NCI-H187 (cell line): ENCODE measurements at places on chromosomes 4 and X.
A peak's percentile ranks its signal among the peaks of the same experiment; 100 is the strongest.

GRCh38 chr4:86934771-86935565 lies at the start of gene AFF1:
Gene AFF1, plus strand, starts transcription at chr4:86935011. Its CDS starts 13,523 bp downstream, at chr4:86948534.
- peak; percentile 88 for DNase-seq

GRCh38 chr4:75881476-75881875 lies 20.8 kb downstream of the PPEF2 start:
- no peak for DNase-seq

DNA sequence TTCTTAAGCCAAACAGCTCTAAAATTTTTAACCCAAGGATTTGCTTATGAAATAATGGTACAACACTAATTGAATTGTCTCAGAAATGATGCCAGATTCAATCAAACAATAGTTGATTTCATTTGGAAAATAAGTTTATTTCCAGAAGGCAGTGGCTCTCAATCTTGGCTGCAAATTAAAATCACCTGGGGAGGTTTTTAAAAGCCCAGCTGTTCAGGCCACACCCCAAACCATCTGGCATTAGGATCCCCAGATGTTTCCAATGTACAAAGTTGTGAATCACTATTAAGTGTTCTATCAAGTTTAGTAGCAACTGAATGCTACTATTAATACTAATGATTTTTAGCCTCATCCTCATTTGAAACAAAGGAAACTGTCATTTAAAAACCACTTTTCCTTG lies 22.2 kb downstream of the TMEM184C start:
- no peak for DNase-seq

DNA sequence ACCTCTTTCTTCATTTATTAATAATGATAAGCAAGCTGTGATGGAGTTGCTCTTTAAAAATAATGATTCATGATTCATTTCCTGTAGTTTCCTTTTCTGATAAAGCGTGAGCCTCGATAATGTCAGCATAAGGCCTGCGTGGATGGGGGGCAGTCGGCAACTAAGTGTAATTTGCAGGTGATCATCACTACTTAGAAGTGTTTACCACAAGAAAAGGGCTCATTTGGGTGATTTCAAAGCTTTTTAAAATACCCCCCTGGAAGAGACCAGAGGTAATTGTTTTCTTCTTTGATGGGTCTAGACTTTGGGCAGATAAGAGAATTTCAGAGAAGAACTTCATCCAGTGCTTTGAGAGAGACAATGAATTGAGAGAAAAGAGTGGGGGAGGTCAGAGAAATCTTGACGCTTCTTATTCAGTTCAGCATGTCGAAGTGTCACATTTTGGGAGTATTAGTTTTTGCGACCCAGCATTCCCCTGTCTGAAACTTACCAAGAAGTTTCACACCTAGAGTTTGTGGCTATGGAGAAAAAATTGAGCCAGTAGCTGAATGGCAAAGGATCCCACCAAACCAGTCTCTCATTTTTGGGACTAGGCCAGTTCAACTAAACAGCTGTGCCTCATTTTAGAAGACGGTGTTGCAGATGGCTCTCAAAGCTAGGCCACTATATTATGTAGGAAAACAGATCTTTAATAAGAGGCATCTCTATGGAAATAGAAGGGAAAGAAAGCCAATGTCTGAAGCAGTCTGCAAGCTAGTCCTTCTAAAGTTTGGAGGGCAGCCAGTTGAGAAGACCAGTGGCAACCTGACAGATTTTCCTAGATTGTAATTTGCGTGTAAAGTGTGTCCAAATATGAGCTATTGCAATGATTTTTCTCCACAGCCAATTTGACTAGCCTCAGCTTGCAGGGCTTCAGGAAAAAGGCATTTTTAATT lies 171.0 kb upstream of the PPP1R2C start:
- no peak for DNase-seq

- DNase-seq, result no peak
Observed at GRCh38 chrX:40349251-40349650, 231.5 kb upstream of the ATP6AP2 start.

DNA sequence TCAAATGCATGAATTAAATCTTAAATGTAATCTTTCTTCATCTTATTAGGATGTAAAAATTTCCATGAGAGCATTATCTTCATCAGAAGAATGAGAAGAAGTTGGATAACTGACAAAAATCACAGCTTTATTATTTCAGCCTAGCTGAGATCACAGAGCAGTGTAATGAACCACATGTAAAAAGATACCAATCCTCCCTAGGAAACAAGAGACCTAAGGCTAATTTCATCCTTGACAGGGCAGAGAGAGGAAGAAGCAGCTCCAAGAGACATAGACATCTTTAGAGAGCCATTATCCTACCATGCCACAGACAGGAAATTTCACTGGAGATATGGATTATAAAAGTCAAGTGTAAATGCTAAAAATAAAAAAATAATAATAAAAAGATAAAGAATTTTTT lies 40.9 kb upstream of the IL15 start:
- no peak for DNase-seq

- no peak for DNase-seq
Observed at GRCh38 chr4:100875296-100876068, 357.7 kb upstream of the EMCN start.

DNA sequence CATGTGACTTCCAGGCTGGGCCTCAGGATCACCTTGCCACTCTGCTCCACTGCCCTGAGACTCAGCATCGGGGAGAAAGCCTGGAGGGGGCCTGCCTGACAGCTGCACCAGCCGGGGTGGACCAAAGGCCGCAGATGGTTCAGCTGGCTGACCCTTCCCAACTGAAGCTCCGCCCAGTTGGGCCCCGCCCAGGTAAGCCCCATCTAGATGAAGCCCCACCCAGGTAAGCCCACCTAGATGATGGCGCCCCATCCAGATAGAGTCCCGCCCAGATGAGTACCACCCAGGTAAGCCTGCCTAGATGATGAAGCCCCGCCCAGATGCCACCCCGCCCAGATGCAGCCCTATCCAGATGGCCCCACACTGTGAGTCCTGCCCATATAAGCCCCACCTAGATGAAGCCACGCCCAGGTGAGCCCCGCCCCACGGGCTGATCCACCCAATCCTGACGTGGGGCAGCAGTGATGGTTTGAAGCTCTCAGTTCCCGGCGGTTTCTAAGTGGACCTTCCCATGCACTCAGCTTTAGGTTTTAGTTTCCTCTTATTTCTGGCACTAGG lies 10.0 kb downstream of the ZFYVE28 start:
- DNase-seq, result no peak

DNA sequence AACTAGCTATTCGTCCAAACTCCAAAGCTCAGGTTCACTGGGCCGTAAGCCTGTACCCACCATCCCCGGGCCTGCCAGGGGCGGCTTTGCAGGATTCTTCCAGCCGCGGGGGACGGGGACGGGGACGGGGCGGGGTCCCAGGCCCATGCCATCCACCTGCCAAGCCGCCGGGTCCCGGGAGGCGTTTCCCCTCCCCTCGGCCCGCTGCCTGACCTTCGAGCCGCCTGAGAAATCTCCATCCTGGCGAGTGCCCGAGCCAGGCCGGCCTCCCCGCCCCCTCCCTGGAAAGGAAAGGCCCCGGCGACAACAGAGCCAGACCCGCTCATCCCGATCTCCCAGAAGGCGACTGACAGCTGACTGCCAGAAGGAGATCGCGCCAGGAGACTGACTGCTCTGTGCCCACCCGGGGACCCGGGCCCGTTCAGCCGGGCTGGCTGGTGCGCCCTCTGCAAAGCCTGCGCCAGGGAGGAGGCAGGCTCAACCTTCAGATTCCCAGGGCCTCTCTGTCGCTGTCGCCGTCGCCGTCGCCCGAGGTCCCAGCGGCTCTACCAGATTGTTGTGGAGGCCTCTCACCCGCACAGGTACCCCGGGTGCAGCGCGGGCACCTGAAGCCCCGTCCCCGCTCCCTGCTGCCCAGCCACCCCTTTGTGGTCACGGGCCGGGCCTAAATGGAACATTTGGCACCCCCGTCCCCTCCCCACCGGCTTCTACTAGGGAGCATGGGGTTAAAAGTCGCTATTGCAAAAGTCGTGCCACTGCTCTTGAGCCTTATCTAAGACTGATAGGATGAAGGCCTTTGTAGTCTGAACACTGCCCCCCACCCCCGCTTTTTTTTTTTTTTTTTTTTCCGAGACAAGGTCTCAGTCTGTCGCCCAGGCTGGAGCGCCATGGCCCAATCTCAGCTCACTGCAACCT lies at the start of gene RGN:
Gene RGN (plus strand): TSS at position 315 of the 915 bp plus-strand sequence. CDS start 2,702 bp downstream, outside the sequence.
- no peak for DNase-seq

GRCh38 chr4:187780070-187780469 lies 215.5 kb upstream of the ZFP42 start:
- DNase-seq, result no peak

DNA sequence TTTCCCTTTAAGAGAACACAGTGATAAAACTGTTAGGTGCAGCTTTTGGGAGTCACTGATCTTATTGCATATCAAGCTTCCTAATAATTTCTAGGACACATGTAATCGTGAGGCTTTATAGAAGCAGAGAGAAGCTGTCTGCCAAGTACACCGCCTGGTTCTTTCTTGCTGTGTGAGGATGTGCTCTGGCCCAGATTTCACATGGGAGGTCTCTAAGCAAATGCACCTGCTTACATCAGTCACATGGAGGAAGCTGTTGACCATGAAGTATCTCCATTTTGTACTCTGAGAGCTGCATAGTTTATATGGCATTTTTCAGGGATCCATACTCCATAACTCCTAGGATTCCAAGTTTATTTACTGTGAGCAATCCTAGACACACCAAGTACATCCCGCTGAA lies 37.1 kb downstream of the RGS12 start:
- DNase-seq, result no peak

- DNase-seq, result no peak
Observed at GRCh38 chrX:155767051-155767875, 113.9 kb upstream of the VAMP7 start.

- no peak for DNase-seq
Observed at GRCh38 chr4:85151786-85152185, 185.3 kb upstream of the WDFY3 start.

DNA sequence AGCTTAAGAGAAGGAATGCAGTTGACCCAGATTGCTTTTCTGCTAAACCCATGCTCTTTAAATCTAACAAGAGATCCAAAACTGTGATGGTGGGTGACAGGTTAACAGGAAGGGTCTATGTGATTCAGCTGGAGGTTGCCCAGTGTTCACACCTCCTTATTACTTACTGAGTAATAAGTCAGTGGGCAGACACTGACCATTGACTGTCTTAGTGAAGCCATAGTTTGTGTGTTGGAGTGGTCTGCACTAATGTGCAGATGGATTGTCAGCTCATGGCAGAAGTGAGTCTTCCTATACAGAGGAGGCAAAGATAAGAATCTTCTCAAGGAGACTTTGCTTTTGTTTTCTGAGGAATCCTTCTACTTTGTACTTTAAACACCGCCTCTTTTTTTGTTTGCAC lies 15.2 kb upstream of the RUFY3 start:
- DNase-seq, result no peak

DNA sequence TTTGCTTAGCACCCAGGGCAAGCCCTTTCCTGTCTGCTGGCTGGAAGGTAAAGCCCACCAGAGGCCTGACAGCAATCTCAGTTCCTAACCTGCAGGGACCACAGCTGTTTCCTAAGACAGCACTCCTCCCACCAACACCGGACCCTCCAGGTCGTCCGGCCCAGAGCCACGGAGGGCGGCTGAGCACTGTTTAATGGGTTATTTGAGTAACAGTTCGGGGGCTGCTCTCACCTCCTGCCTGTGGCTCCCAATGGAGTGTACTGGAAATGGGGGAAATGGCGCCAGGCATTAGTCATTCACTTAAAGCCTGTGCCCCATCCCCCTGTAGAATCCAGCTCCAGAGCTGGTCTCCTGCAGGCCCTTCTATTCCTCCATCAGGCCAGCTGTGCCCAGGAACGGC lies 81.6 kb upstream of the ADRA2C start:
- no peak for DNase-seq

- DNase-seq, result no peak
Observed at GRCh38 chr4:3630598-3631543, 98.6 kb upstream of the LRPAP1 start.

GRCh38 chr4:141339391-141339790 lies 118.7 kb downstream of the ZNF330 start:
- DNase-seq, result no peak
